ENCODE measurements at places on chromosomes 7 and 10. TPM values are rescaled to one million over a fixed set of nuclear protein-coding genes. Genes with fewer than 3 reads are reported as not detected.
A peak's percentile ranks its signal among the peaks of the same experiment; 100 is the strongest.

Gene OPN4
- polyA plus RNA-seq = 0.05 TPM

- DNase-seq = no peak
Observed at GRCh38 chr10:122486406-122487080, 25.2 kb downstream of the HTRA1 start.

DNA sequence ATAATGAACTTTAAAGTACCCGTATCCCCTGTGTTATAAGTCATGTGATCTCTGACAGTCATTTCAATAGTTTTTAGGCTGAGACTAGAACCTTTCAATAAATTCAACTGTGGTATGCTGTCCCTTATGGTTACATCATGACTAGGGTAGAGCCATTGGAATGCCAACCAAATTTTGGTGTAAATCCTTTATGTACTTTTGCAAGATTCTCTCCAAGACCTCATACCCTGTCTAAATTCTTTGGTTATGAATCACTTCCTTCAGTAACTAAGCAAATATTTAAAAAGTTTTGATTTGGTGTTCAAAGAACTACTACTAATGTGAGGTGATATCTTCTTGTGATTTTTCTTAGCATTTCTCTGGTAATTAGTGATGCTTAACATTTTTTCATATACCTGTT, 20.8 kb upstream of the OR6B1 start:
- no peak for DNase-seq

Gene FGFR2
- polyA plus RNA-seq = 298 TPM

Gene CCL26
- 0.59 TPM for polyA plus RNA-seq

DNA sequence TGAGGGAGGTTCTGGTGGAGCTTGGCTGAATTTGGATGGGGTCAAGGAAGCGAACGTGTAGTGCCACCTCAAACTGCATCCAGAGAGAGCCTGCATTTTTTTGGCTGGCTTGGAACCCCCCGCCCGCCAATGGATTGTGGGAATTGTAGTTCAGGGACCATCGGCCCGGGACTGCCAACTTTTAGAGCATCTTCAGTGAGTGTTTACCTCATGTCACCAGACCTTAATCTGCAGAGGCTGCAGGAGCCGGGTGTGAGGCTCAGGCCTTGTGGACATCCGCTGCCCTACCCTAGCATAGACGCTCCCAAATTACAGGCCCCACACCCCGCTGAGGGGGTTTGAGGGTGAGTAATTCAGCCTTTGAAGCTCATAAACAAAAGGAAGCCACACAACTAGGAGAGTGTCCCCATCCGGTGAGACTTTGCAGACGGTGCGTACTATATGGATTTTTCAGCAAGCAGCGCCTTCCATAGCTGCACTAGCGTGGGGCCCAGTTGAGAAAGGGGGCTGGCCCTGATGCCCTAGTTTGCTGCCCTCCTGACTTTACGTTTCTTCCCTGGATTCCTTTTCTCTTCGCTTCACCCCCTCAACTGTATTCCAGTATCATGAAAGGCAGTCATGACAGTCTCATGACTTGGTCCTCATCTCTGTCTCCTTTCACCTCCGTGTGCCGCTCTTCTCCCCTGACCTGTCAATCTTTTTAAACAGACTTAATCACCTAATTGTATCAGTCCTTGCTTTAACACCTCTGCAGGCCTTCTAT, 717 bp downstream of the CNPY4 start:
- no peak for DNase-seq

Gene CDC14C
- not detected for polyA plus RNA-seq

DNA sequence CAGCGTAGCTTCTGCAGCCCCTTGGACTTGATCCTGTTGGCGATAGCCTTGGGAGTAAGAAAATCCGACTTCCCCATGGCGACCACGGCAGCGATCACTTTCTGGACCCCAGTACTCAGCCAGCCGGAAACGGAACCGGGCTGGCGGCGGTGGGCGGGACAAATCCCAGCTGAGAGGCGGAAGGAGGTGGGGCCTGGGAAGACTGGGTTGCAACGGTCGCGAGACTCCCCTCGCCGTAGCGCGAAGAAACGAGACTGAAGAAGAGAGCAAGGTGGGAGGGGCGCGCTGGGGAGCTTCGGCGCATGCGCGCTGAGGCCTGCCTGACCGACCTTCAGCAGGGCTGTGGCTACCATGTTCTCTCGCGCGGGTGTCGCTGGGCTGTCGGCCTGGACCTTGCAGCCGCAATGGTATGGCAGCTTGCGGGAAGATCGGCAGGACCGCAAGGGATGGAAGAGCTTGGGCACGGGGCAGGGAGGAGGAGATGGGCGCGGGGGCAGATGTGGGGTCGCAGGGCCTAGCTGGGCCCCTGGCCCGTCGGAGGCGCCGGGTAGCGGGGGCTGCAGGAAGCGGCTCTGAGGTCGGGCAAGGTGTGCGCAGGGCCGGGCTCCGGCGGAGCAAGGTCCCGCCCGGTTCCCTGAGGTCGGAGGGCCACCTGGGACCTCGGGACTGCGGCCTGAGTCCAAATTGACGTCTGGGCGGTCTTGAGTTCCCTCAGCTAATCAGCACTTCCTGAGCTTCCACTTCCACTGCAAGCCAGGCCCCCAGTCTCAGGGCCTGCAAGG, at the start of the genes ATP5F1C and KIN:
ATP5F1C (plus strand) TSS at position 321 of the 782 bp plus-strand sequence; CDS start at position 352, 31 bp downstream.
KIN (minus strand) TSS at position 137 of the 782 bp plus-strand sequence; CDS start at position 77, 60 bp downstream.
- DNase-seq = peak; percentile 98

Gene HGF
- 32.1 TPM for polyA plus RNA-seq

GRCh38 chr7:29614229-29614628, 50.6 kb downstream of the PRR15 start:
- DNase-seq = no peak

DNA sequence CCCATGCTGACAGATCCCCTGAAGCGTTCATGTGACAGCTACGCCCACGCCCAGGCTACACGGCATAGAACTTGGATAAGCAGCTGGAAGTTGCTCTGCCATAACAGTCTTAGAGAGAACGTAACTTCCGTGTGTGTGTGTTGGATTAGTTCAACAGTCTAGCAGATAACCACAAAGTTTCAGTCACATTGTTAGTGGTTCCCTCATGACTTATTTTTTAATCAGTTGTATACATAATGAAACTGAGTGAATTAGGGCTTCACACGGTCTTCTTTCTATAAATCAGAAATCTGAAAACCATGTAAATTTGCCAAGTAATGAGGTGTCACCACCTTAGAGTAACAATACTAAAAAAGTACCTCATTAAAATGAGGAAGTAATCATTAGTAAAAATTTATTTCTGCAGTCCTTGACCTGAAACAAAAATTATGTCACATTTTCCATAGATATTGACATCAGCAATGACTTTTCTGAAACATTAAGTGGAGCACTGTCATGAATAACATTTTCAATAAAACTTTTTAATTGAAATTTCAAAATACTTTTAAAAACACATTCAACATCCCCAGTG, 21.7 kb upstream of the MACC1 start:
- DNase-seq = no peak

Gene CASD1
- polyA plus RNA-seq = 75.1 TPM

Gene EPDR1
- 22.0 TPM for polyA plus RNA-seq

DNA sequence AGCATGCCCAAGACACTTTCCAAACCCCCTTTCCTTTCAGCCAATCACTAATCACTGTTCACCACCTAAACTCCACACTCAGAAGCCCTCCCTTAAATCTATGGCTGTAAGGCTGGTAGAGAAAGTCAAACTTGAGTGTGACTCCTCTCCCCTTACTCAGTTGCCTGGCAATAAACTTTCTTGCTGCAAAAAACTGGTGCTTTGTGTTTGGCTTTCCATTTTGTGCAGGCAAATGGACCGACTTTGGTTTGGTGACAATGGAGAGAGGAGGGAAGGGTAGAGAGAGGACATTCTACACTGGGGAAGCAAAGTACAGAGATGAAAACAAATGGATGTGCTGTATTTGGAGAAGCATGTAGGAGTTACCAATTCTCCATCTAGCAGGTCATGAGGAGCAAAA, 84.9 kb downstream of the SLC25A13 start:
- no peak for DNase-seq

Gene ATOH7
- not detected for polyA plus RNA-seq

GRCh38 chr7:830069-830468, 2.2 kb upstream of the SUN1 start:
- no peak for DNase-seq

Gene TLL2
- 0.21 TPM for polyA plus RNA-seq

DNA sequence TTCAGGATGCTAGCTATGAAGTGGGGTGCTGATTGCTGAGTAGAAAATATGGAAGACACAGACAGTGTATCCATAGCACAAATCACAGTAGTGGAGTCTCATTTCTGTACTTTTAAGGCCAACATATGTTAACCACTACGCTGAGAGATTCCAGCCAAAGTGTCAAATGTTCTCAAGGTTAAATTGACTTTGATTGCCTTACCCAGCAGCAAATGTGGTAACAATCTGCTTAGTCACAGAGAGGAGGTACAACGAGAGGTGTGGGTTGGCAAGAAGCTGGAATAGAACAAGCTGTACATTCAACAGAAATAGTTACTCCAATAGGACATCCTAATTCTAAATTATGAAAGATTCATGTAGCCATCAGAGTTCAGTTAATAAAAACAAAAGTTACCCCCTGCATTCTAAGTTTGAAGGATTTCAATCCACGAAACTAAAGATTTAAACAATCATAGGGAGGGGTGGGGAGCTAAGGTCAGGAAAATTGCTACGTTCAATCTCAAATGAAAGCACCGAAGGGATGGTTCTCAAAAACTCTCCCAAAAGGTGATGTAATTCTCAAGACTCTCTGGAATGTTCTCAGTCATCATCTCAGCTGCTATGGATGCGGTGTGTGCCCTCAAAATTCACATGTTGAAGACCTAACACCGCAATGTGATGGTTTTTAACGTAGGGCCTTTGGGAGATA, 137.0 kb downstream of the ETV1 start:
- DNase-seq = no peak

GRCh38 chr7:12951397-12951801, 264.0 kb downstream of the ARL4A start:
- no peak for DNase-seq

- no peak for DNase-seq
Observed at GRCh38 chr7:79673421-79673820, 220.0 kb upstream of the MAGI2 start.

Gene LYZL2
- not detected for polyA plus RNA-seq

GRCh38 chr10:48511875-48512231, 93.0 kb downstream of the ARHGAP22 start:
- DNase-seq = no peak
